ENCODE measurements at places on chromosomes 12 and 14.

DNA sequence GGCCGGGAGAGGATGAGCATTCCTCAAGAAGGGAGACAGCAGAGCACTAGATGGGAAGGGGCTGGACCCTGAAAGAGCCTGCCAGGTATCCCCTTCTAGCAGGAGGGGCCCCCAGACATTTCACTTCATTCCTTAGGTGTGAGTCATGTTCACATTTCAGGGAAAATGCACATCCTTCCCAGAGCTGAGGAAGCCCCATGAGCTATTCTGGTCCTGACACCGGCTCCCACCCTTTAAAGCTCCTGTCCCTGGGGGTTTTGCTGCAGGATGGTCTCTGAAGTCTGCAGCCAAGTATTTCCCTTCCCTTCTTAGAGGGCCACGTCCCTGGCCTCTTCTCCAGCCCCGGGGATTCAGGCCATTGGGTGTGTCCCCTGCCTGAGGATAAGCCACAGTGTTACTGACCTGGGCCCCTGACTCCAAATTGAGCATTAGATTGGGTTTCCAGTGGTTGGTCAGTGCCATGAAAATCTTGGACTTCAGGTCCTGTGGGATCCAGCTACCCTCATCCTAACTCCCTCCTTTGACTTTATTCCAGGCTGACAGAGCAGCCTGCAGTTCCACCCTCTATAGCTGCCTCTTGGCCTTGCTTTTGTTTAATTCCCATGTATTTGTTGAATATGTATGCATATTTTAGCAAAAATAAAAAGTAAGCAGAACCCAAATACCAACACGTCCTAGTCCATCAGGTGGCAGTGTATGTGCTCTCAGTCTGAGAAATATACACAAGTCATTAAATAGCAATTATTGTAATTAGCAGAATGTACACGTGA lies 267.1 kb downstream of the CACNA1C start:
- DNase-seq: no peak

- no peak for DNase-seq
Observed at GRCh38 chr12:103561174-103561573, 25.9 kb upstream of the STAB2 start.

- no peak for DNase-seq
Observed at GRCh38 chr14:72704502-72704901, 189.4 kb downstream of the DPF3 start.

DNA sequence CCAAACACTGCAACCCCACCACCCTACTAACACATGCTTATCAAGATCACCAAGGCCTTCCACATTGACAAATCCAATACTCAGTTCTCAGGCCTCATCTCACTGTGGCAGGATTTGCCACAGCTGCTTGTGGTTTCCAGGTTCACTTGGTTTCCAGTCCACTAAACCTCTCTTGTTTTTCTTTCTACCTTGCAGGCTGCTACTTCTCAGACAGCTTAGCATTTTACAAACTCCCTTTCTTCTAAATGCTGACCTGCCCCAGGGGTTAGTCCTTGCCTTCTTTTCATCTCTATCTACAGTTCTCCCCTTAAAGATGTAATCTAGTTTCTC lies 84.1 kb downstream of the BCAT1 start:
- DNase-seq: no peak

DNA sequence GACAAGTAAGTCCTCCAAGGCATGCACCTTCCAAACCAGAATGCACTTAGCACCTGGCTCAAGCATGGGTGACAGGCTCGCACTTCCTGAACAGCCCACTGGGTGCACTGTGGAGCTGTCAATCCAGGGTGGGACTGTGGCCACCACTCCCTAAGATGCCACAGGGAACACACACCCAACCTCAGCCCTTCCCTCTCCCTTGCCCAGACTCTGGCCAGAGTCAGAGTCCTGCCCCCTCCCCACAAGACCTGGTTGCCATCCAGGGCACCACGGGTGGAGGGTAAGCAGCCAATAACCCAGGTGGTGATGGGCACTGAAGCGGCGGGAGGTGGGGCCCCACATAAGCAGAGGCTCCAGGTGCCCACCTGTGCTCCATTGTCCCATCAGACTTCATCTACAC lies 160.6 kb downstream of the MYRFL start:
- no peak for DNase-seq

GRCh38 chr14:84250893-84251292 lies 1279.1 kb upstream of the FLRT2 start:
- no peak for DNase-seq

DNA sequence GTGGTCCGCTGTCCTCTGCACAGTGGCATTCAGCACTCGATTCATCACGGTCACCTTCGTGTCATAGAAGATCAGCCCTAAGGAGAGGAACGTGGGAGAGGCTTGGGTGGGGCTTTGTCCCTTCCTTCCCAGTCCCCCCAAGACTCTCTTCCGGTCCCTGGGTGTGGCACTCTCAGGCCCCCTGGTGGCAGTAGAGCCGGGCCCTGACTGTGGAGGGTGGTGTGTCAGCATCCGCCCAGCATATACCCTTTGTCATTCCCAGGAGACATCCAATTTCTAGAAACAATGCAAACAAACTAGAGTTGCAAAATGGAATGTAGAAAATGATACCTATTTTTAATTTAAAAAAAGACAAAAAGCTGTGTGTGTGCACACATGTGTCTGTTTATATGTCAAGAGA lies 45.0 kb downstream of the TRAFD1 start:
- DNase-seq: no peak

- no peak for DNase-seq
Observed at GRCh38 chr14:33990790-33991189, 39.9 kb upstream of the EGLN3 start.
